ENCODE measurements at places on chromosomes 7 and 10.

GRCh38 chr10:48996329-48996728 is 56.7 kb upstream of the LRRC18 start:
- no peak for DNase-seq

DNA sequence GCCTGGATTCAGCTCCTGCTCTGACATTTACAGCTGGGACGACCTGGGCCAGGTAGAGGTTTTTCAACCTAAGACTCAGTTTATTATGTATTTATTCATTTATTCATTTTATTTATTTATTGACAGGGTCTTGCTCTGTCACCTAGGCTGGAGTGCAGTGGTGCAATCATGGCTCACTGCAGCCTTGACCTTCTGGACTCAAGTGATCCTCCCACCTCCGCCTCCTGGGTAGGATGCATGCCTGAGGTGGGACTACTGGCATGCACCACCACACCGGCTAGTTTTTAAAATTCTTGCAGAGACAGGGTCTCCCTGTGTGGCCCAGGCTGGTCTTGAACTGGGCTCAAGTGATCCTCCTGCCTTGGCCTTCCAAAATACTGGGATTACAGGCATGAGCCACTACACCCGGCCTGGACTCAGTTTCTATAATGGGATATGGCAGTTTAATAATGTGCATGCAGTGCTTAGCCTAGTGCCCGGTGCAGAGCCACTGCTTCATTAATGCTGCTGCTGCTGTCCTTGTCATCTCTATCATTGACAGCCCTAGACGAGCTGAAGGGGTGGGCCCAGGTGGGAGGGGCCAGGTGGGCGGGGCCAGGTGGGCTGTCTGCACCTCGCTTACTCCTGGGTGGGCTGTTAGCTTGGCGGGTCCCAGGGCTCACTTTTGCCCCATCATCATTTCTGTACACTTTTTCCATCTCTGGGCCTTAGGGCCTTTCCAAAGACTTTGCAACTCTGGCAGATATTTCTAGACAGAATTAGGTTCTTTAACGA is 92.6 kb downstream of the LHPP start:
- no peak for DNase-seq

GRCh38 chr10:113899952-113900598 is 45.6 kb downstream of the NHLRC2 start:
- no peak for DNase-seq

DNA sequence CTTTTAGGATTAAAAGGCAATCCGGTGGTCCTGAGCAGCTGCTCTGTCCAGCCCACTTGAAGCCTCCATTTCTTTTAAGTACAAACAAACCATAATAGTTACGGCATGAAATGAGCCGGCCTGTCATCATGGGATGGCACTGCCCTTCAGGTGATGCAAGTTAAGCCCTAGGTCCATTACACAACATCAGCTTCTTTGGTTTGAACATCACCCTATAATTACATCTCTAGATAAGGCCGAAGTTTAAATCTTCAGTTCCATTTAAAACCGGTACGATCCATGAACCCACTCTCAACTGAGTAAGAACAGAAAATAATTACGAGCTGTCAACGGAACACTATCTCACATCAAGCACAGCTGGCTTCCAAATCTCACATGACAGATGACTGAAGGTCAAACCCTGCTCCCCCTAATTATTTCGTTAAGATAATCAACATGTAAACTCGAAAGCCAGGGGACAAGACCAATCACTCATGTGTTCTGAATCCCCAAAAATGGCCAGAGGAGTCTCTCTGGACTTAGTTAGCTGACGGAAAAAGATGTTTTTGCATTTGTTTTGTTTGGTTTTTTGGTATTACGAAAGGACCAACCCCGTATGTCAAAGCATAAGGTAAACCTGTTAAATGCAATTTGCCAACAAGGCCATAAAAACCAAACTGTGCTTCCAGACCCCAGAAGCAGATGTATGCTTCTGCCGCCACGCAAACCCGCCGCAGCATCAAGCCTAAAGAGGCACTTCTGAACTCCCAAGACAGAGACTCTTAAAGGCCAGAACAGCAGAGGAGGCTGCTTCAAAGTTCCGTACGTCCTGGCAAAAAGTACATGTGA is 10.8 kb downstream of the GNA12 start:
- no peak for DNase-seq

- DNase-seq, result no peak
Observed at GRCh38 chr7:22179442-22179879, 177.5 kb downstream of the RAPGEF5 start.

DNA sequence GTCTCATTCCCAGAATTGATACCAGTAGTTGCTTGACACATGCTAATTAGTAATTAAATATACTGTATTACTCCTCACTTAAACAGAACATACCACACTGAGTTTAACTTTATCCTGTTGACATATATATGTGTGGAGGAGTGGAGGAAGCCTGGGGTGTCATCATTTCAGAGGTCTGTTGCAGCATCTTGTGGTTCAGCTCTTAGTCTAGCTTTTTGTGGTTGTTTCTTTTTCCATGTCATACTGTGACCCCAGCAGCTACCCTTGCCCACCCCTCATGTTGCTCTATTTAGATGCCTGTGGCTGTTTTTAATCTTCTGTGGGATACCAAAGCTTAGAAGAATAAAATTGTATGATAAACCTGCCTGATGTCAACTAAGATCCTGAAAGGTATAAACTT is 875.4 kb downstream of the LRMDA start:
- no peak for DNase-seq

DNA sequence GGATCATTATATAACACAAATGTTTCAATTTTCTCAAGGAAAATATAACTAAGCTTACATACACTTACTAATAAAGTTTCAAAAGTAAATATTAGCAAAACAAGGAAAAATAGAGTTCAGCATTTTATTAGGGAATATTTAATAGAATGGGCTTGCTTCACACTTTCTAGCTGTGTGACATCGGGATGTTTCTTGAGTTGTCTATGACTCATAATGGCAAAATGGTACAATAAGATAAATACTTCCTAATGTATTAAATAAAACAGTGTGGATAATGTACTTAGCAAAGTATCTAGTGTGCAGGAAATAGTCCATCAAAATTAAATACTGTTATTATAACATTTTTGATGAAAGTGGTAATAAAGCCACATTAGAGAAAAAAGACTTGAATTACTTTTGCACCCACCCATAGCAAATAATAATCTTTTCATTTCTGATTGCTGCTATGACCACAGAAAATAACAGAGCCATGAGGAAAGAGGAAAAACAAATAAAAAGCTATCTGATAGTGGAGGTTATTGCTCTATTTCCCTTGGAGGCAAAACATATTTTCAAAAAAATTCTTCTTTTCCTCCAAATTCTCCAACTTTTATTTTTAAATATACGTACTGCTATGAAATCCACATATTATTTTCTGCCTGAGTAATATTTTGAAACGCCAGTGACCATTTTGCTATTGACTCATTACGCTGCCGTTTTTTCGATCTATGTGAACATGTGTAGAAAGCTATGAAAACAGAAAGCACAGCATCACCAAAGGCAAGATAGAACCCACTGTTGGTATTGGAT is 272.9 kb upstream of the KLF6 start:
- no peak for DNase-seq

- no peak for DNase-seq
Observed at GRCh38 chr7:24191362-24191761, 92.6 kb upstream of the NPY start.

GRCh38 chr7:52712938-52713337 is 322.5 kb upstream of the POM121L12 start:
- DNase-seq, result no peak

GRCh38 chr7:2719007-2719406 is 31.0 kb downstream of the AMZ1 start:
- peak; percentile 33 for DNase-seq

DNA sequence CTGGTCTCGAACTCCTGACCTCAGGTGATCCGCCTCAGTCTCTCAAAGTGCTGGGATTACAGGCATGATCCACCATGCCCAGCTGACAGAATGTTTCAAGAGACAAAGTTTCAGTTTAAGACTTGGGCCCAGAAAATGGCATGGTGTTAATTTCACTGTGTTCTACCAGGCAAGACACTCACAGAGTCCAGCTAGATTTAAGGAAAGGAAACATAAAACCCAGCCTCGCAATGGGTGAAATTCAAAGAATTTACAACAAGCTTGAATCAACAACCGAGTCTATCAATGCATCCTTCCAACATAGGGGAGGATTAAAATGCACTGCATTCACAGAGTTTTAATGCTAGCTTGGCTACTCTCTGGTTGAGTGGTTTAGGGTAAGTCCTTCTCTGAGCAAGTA is 764.0 kb downstream of the XPNPEP1 start:
- no peak for DNase-seq

GRCh38 chr10:124087672-124088634 is 5.4 kb downstream of the CHST15 start:
- DNase-seq, result no peak

- no peak for DNase-seq
Observed at GRCh38 chr7:129845972-129846327, 106.8 kb downstream of the UBE2H start.

DNA sequence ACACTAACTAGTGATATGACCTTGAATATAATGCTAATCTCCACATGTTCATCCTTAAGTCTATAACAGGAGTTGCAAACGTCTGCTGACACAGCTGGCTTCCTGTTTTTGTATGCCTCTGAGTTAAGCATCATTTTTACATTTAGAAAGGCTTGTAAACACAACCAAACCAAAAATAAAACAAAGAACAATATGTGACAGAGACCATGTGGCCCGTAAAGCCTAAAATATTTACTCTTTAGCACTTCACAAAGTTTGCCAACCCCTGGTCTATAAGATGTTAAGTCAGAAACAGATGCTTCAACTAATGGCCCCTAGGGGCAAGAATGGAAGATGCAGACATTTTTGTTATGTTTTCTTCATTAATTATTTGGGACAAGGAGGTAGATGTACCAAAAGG is 109.3 kb downstream of the CPEB3 start:
- DNase-seq, result no peak

DNA sequence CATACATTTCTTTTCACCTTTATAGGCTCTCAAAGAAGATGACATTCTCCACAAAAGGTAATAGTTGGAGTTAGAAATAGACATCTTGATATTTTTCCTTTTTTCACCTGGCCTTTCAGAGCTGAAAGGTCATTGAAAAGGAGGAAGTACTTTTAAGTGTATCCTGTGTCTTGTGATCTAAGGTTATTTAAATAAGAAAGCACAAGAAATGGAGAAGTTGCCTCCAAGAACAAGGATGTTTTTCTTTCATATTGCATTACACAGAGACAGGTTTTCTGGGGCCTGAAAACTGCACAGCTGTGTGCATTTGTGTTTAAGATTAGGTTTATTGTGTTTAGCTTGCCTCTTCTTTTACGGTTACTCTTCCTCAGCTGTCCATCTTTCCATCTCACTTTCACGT is 103.4 kb upstream of the SEMA3D start:
- no peak for DNase-seq

DNA sequence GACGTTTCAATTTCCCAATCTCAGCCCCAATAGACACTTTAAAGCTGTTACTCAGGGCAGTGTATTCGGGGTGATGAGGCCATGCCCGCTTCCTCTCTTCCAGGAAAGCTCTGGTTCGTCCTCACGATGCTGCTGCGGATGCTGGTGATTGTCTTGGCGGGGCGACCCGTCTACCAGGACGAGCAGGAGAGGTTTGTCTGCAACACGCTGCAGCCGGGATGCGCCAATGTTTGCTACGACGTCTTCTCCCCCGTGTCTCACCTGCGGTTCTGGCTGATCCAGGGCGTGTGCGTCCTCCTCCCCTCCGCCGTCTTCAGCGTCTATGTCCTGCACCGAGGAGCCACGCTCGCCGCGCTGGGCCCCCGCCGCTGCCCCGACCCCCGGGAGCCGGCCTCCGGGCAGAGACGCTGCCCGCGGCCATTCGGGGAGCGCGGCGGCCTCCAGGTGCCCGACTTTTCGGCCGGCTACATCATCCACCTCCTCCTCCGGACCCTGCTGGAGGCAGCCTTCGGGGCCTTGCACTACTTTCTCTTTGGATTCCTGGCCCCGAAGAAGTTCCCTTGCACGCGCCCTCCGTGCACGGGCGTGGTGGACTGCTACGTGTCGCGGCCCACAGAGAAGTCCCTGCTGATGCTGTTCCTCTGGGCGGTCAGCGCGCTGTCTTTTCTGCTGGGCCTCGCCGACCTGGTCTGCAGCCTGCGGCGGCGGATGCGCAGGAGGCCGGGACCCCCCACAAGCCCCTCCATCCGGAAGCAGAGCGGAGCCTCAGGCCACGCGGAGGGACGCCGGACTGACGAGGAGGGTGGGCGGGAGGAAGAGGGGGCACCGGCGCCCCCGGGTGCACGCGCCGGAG is 2.6 kb downstream of the GJD4 start:
- DNase-seq, result no peak

GRCh38 chr7:69651101-69651590 is 52.9 kb downstream of the AUTS2 start:
- DNase-seq, result no peak

GRCh38 chr10:114393886-114394285 is 10.4 kb downstream of the AFAP1L2 start:
- no peak for DNase-seq

DNA sequence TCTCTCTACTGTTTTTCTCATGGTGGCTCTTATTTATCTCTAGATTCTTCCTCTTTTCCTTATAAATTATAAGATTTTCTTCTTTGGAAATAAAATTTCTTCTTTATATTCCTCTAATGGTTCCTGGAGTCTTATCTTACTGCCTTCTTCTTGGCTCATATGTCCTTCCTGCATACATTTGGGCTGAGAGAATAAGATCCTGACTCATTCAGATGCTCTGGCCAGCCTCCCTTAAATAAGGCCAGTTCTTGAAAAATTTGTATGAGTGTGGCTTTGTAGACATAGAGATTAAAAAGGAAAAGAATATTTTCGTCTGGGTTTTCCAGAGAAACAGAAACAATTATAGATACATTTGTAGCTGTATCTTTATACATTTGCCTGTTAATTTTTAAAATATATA is 411.3 kb downstream of the KIF20B start:
- DNase-seq, result no peak

- DNase-seq, result no peak
Observed at GRCh38 chr10:8245131-8245813, 190.8 kb downstream of the GATA3 start.

DNA sequence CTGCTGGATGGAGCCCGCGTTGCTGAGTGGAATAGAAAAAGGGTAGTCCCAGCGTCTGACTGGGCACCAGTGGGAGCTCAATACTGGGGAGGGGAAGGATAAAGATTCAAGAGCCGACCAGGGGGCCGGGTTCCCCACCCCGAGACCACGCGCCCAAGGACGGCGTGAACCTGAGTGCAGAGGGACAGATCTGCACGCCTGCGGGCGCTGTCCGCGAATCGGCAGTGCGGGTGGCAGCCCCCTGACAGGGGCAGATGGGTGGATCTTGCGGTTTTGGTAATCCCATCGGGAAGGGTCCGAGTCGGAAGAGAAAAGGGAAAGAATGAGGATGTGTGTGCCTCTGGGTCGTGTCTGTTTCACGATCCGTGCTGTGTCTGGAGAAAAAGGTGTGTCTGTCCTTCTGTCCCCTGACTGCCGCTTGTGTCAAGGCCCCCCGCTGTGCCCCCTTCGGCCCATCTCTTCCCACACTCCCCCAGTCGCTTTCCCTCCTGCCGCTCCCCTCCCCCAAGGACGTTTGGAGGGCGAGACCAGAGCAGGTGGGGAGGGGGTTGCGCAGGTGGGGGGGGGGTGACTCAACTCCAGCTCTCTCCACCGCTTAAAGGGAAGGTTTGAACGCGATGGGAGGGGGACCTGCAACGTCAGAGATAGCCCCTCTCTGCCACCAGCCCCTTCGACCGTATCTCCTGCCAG is 734 bp upstream of the VGF start:
- DNase-seq, result no peak
